ENCODE measurements at places on chromosomes 12 and 14.

GRCh38 chr14:64806202-64806861 lies 73.4 kb downstream of the SPTB start:
- DNase-seq: no peak

GRCh38 chr12:103557628-103558010 lies 29.5 kb upstream of the STAB2 start:
- no peak for DNase-seq

GRCh38 chr14:103488960-103489359 lies 33.7 kb downstream of the CKB start:
- no peak for DNase-seq

DNA sequence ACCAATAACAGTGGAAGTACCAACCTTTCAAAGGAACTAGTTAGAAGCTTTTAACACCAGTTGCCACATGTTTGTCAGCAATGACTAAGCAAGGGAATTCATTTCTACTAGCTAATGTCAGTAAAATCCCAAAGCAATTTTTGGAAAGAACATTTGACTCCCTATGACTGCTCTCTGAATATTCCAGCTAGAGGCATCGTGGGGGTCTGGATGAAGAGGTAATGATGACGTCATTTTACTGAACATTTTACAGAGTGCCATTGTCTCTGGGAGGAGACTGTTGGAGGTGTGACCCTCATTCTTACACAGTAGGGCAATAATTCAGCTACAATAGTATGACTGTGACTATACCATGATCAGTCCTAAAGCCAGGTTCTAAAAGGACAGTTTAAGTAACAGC lies 204.8 kb downstream of the ITPR2 start:
- DNase-seq: no peak

GRCh38 chr12:116015525-116015924 lies 262.0 kb downstream of the MED13L start:
- no peak for DNase-seq

DNA sequence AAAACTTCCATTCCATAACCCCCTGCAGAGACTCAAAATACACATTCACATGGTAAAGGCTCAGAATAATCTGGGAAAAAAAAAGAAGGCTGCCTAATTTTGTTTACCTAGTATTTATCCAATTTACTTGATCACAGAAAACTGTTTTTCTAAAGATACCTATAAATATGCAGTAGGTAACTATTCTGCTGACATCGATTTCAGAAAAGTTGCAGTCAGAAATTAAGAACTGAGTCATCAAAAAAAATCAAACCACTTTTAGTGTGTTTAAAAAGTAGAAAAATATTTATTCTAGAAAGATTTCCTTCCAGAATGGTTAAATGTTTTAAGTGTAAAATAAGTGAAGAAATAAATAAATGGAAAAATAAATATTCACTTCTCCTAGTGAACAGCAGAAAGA lies 254.5 kb upstream of the CAND1 start:
- DNase-seq: no peak

DNA sequence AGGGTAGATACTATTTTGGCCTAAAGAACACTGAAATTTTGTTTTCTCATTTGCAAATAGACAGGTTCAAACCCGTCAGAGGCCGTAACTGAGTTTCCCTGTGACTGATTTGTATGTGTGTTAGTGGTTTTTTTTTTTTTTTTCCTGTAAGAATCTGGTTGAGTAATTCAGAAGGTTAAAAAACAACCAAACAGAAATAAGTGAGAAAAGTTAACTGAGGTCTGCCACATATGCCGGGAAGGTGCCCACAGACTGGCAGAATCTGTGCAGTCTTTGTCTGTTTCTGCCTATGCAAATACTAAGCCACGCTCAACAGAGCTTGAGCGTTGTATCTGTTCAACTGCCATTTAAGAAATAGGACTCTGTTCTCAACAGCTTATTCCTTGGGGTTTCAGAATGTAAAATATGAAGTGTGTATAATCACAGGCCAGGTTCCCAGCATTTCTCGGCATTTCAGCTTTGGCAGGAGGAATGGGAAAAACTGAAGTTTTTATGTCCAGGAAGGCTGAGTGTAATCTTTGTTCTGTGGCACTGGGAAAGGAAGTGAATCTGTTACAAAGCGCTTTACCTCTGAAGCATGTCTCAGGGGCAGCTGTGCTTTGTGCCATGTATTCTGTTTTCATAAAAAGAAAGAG lies 181.9 kb downstream of the PRKCH start:
- no peak for DNase-seq

- DNase-seq: no peak
These were observed 1.5 kb downstream of the ATP2B1 start for GRCh38 chr12:89706986-89707702.

DNA sequence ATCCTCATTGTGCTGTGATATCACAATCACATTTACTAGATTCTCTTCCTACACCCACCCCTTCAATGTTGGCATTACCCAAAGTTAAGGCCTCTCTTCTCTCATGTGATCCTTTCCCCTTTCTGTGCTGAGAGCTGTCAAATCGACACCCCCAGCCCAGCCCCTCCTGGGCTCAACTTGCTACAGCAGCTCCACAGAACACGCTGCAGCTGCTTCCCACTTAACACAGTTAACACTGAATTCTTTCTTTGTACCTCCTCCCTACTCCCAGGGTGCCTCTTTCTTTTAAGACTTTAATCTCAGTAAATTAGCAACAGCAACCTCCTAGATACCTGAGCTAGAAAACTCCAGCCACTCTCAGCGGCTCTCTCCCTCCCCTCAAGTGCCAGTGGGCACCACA lies 17.8 kb downstream of the SPTB start:
- DNase-seq: no peak

GRCh38 chr12:11812241-11812585 lies 162.7 kb downstream of the ETV6 start:
- DNase-seq: no peak

DNA sequence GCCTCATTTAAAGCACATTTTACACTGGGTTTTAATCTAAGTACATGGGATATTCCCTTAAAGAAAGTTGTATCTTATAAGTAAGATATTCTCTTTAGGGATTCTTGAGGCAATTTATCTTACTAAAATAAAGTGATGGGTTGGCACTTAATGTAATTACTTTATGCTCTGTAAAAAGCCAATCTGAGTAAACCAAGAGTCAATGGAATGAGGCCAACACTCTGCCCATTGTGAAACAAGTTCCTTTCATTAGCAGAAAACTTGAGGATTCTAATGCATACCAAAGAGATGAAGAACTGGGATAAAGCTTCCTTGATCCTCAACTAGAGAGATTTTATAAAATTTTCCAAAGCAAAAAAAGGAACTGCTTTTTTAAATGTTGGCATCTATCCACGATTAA lies 121.2 kb downstream of the METTL25 start:
- no peak for DNase-seq

GRCh38 chr12:65668981-65669695 lies 155.1 kb upstream of the HMGA2 start:
- DNase-seq: no peak
